Stimulated activated CD8-positive, alpha-beta memory T cell treated with anti-CD3 and anti-CD28 coated beads, Interleukin-15, amount 100 ng/mL, for 1 hour (primary cell): ENCODE measurements at places on chromosomes 2 and 18.

DNA sequence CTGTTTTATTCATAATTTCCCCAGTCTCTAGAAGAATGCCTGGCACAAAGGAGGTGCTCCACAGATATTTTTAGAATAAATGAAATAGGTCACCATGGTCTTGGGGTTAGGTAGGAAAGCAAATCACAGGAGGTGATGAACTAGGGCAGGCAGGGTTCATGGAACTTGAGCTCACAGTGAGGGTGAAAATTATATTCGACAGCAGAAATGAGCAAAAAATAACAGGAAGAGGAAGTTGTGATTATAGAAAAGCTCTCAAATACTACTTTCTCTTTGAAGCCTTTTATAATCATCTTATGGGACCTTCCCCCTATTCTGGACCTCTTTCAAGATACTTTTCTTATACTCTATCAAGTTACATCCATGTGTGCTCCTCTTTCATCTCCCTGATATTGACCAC, 4.5 kb upstream of the CREB1 start:
- DNase-seq, result no peak

DNA sequence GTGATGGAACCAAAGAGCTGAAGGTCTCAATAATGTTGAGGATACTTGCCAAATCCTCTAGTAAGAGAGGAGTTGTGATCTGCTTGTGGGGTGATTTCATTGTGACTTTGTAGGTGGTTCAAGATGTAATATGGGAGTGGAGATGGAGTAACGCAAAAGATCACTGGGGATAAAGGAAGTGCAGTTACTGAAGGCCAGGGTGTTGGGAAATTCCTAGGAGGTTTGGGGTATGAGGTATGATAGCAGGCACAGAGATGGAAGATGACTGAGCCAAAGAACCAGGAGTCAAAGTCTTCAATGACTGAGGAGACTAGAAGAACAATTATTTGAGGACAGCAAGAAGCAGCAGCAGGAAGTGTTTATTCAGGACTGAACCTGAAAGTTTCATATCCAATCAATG, 222.6 kb downstream of the NCKAP5 start:
- no peak for DNase-seq

DNA sequence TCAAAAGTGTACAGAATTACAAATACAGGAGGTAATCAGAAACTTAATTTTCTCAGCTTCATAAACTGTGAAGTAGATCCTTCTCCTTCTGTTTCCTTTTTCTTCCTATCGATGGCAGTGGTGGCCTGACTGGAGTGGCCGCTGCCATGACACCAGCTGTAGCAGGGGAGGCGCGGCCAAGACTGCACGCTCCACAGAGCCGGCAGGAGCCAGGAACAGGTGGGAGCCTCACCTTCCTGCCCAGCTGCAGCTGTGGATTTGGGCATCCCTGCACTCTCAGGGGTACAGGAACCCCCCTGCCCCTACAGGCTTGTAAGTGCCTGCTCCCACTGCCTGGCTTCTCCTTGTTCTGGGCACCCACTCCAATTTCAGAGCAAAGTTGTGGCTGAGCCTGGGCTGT, 76.1 kb downstream of the EPB41L3 start:
- no peak for DNase-seq

GRCh38 chr18:47929681-47930198, 719 bp downstream of the SMAD2 start:
- no peak for DNase-seq

- DNase-seq, result no peak
These were observed 540.7 kb upstream of the TMEFF2 start for GRCh38 chr2:192735447-192735846.

DNA sequence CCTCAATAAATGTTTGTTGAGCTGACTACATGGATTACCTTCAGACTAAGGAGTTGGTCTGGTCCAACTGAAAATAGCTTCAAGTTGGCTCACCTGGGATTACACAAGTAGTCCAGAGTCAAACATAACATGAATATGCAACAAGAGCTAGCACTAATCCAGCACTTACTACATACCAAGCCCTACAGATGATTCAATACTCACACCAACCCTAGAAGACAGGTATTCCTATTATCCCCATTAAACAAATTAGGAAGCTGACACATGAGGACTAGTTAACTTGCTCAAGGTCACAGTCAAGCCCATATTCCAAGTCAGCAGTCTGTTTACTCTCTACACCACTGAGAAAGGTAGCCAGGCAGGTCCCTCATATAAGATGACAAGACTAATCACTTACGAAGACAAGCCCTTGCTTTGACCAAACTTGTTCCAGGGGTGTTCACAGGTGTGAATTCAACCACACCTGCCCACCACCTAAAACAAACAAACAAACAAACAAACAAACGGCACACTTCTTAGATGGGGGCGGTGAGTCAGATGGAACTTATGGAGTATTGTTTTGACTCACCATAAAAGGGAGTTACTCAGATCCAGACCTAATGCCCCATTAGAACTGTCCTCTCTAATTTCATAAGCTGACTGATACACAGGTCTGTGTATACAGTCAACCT, 29.1 kb downstream of the TMEM131 start:
- DNase-seq, result no peak

- no peak for DNase-seq
These were observed 300.0 kb downstream of the GBX2 start for GRCh38 chr2:235868224-235868623.

DNA sequence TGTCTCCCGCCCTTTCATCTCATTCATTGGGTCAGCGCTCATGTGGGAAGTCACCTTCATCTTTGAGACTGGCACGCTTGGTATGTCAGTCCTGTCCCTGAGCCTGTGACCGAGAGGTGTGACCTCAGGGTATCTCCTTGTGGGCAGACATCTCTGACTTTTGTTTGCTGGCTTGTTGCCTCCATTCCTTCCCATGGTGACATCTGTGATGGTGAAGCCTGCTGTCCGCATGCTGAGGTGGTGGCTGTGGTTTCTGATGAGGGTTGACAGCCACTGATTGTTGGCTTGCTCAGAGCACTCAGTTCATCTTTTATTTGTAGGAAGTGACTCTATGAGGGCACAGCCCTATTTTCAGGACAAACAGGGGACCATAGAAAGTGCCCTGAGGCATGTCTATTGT, 139.2 kb downstream of the SLC4A3 start:
- DNase-seq, result no peak

- DNase-seq, result no peak
These were observed 140.9 kb downstream of the SH3RF3 start for GRCh38 chr2:109269706-109270504.

DNA sequence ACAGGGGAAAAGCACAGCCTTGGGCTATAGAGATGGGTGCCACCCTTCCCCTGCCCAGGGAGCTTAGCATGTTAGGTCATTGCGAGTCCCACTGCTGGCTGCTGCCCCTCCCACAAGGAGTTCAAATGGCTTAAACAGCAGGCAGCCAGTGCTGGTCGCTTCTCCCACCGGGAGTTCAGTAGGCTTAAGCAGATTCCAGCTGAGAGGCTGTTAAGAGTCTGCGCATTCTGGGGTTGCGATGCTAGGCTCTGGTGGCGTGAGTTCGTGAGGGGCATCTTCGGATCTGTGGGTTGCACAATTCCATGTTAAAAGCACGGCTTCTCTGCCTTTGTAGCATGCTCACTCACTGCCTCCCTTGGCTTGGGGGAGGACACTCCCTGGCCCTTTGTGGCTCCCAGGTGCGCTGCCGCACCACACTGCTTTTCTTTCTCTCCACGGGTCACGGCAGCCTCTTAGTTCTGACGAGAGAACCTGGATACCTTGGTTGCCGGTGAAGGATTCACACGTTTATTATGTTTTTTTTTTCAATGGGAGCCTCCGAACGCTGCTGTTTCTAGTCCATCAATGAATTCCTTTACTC, 93.2 kb downstream of the UNC80 start:
- DNase-seq, result no peak

- DNase-seq, result no peak
These were observed 14.7 kb upstream of the CIDEA start for GRCh38 chr18:12239431-12239830.

GRCh38 chr2:60659026-60659425, 97.0 kb upstream of the PAPOLG start:
- no peak for DNase-seq

- no peak for DNase-seq
These were observed 247.0 kb downstream of the ICOS start for GRCh38 chr2:204183608-204184007.

DNA sequence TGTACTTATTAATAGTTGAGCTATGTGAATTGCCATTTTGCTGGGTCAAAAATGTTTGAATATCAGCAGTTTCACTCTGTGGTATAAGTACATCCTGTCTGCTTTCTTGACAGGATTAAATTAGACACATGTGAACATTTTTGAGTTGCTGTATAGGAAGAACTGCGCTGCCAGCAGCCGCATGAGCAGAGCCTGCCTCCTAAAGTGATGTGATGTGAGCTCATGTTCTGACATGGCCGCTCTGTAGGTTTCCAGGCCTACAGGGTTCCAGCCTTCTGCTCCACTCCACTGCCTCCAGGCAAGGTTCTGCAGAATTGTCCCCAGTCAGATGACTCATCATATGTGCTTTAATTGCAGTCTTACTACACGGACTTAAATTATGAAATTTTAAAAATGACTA, 119.7 kb upstream of the NFATC1 start:
- DNase-seq, result no peak

GRCh38 chr2:173195100-173195499, 119.5 kb downstream of the MAP3K20 start:
- DNase-seq, result no peak

DNA sequence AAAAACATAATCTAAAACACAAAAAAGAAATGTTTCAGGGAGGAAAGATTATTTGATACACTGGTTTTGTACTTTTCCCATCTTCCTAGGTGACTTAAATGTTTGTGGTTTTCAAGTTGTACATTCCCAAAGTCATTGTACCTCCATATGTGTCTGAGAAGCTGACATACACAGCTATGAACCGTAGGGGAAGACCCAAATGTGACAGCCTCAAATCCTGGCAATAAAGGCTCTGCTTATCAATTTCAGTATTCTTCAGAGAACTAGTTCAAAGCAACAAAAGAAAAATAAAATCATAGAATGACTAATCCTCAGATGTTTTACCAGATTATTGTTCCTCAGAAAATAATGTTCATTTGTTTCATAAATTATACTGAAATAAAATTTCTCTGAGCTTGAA, 2.5 kb downstream of the DYNC2LI1 start:
- DNase-seq, result no peak

GRCh38 chr2:138502255-138503086, 901 bp downstream of the SPOPL start:
- no peak for DNase-seq

DNA sequence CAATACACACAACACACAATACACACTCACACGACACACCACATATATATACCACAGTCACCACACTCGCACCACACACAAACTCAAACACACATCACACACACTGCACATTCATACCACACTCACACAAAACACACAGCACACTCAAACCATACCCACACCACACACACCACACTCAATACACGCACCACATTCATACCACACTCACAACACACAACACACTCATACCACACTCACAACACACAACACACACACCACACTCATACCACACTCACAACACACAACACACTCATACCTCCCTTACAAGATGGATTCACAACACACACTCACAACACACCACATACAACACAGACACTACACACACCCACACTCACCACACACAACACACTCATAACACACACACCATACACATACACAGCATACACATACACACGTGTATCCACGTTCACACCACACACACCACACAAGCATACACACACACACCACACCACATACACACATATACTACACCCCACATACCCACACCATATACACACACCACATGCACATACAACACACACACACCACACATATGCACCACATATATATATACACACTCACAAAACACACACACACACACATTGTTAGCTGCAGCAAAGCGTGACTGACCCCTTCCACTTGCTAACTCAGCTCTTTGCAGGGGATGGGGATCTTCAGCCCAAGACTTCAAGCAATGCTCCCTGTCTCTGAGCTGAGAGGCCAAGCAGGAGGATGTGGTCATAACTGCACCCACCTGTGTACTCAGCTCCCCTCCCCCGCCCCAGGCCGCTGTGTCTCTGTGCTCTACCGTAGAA, 59.0 kb downstream of the SDC1 start:
- DNase-seq, result no peak

GRCh38 chr2:46989491-46990230, 74.1 kb upstream of the MCFD2 start:
- DNase-seq, result no peak

DNA sequence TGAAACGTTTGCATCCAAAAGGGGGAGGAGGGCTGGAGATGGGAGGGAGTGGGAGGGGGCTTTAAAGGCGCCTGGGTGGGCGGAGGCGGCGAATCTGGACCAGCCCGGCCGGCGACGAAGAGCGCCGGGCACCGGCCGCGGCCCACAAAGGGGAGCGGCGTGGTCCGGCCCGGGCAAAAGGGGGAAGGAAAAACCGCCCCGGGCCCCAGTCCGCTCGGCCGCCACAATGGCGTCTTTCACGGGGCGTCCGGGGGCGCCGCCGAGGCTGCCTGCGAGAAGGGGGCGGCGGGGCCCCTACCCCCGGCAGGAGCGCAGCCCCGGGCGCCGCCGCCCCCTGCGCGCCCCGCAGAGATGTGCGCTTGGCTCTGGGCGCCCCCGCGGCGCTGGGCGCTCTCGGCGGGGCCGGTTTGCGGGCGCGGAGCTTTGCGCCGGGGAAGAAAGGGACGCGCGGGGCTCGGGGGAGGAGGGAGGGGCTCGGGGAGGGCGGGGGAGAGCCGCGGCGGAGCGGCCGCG, 108.1 kb upstream of the KCTD1 start:
- no peak for DNase-seq

- DNase-seq, result no peak
These were observed 65.3 kb downstream of the PMS1 start for GRCh38 chr2:189849550-189849949.

DNA sequence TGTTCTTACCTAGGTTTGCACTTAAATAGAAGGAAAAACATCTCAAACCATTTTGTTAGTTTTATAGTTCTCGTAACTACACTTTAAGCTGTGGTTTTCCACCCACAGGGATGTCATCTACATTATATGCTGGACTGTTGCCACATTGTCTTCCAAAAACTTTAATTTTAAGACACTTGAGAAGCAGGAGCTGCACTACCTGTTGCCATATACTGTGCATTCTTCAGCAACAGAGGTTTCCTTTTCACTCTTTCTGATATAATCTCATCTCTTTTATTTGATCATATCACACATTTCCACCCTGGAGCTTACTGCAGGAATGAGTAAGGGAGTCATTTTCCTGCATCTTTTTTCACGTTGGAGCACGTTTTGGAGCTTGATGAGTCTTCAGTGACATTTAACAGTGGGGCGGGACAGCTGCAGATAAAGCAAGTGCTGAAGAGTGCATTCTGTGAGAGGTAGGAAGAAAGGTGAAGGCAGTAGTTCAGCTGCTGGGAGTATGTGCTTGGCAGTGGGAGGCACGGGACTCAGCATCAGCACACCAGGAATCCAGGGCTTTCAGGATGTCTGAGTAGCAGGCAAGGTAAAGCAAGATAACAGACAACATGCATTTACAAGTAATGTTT, 3.8 kb downstream of the LIMS1 start:
- DNase-seq, result no peak

DNA sequence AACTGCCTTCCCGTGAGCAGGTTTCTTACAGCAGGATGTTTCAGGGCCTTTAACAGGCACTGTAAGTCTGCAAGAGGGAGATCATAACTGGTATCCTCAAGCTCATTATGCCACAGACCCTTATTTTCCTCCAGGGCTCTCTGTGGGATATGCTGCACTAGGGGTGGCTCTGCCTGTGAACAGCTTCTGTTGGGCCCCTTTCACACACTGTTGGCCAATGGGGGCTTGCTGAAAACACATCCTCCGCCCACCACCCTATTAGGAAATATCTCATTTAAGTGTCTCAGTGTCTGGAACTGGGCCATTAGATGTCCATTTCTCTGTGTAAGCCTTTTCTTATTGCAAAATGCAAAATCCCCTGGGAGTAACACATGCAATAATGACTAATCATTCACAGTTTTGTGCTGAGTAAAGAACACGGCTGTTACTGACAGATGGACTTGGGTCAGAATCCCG, 414.3 kb upstream of the HS6ST1 start:
- DNase-seq, result no peak
